ENCODE measurements at places on chromosomes 4 and X.
A peak's percentile ranks its signal among the peaks of the same experiment; 100 is the strongest.

DNA sequence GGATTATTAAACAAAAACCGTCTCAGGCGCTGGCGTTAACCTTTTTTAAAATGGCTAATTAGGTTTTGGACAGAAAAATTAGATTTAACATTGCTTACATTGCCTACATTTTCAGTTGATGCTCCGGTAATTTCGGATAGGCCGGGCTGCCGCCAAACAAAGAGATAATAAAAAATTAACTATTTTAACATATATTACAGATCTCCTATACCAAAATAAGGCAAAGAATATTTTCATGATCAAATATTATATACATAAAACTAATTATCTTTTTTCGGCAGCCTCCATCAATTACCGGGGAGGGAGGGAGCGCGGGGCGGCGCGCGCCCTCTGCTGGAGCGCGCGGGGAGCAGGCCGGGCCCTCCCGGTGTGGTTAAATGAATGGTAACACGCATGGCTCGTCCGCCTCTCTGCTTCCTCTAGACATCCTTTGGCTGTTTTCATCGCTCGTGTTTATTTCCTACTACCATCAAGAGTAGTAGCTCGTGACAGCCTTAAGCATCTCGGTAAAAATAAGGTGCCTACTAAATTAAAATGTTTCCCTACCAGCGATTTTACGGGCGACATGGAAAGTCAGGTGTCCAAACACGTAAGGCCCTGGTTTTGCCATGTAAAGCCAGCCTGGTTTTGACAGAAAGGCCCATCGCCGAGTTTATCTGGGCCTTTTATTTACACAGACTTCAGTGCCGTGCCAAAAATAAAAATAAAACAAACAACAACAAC is 52.4 kb upstream of the TMEM33 start:
- peak; percentile 56 for DNase-seq

DNA sequence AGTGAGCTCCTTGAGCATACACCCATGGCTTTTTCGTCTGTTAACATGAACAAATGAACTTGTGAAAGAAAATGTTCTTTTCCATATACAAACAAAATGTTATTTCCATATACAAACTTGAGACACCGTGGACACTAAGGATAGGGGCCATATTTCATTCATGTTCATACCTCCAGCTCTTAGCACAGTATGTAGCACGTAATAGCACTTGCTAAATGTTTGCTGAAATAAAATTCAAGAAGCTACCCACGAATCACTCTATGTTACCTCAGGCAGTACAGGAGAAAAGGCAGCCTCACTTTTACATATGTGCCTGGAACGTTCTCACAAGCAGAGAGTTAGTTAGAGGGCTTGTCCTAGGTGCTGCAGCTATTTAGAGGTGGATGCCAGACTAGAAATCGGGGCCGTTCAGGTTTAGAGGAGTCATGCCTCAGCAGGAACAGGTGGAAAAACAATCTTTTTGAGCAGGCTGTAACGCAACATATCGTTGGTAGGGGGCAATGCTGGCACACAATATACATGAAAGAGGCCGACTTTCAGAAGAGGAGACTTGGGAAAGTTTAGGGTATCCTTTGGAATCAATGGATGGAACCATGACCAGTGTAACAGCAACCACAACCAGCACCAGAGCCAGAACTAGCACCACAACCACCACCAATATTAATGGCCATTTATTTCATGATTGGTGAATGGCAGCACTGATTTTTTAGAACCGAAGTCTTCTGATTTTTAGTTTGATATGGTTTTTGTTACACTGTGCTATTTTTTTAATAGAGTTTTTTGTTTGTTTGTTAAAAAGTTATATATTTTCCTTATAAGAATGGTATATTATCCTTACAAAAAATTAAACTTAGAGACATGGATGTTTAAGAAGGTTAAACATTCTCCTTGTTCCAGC is 14.8 kb upstream of the PAQR3 start:
- DNase-seq = no peak

- no peak for DNase-seq
Observed at GRCh38 chr4:70425306-70425705, 27.6 kb downstream of the OPRPN start.

DNA sequence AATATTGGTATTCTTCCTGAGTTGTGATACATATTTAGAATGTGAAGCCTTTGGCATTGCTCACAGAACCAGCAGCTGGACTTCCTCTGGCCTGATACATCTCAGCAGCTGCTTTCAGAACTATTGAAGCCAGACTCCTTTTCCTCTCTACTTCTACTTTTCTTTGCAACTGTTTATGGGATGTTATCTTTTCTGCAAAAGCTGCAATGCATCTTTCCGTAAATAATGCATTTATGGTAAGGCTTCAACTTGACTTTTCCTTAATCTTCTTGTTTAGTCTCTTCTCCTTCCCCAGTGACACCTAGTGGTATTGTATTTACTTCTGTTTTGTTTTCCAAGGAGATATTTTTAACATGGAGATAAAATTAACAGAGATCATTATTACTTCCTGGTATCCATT is 1548.7 kb downstream of the PCDH7 start:
- DNase-seq = no peak

GRCh38 chr4:95293014-95293413 is 255.8 kb downstream of the UNC5C start:
- DNase-seq = no peak

GRCh38 chr4:167939863-167940616 is 152.3 kb upstream of the ANXA10 start:
- DNase-seq = no peak

DNA sequence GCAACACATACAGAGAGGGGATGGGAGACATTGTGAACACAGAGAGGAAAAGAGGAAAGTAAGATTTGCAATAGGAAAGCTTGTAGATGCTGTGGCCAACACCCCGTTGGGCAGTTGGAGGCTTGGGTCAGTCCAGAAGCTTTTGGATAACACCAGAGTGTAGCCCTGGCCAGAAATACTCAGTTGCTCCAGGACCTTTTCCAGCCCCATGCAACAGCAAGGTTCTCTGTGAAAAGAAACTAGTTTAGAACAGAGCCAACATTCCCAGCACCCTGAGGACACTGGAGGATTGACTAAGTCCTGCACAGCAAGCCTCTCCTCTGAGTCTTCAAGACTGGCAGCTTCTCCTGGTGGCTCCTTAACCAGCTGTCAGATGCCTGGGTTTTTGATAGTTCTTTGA is 27.9 kb upstream of the NAF1 start:
- no peak for DNase-seq

GRCh38 chr4:134883831-134884449 is 682.4 kb upstream of the PABPC4L start:
- DNase-seq = no peak

DNA sequence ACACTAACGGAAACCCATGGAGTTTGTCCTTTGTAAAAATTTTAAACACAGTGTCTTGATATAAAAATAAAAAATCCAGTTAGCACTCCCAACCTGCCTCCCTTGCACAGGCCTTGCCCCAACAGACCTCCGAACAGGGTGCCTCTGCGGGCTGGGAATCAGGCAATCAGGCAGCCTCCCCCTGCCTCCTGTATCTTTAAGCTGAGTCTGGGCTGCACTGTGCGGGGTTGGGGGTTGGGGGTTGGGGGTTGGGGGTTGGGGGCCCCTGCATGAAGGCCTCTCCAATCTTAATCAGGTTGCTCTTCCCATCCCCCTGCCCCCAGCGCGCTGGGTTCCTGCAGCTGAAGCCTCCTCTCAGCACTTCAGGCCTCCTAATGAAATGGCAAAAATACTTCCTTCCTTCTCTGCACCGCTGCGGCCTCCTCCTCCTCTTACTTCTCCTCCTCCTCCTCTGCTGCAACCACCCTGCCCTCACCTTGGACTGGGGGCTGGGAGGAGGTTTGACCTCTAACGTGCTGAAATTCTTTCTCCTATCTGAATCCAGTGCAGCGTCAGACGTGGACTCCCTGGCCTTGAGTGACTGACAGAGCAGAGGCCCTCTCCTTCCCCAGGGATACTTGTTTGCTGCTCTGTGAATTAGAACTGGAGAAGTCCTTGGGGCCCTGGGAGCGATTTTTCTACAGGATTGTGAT is 26.6 kb downstream of the NLGN3 start:
- no peak for DNase-seq

DNA sequence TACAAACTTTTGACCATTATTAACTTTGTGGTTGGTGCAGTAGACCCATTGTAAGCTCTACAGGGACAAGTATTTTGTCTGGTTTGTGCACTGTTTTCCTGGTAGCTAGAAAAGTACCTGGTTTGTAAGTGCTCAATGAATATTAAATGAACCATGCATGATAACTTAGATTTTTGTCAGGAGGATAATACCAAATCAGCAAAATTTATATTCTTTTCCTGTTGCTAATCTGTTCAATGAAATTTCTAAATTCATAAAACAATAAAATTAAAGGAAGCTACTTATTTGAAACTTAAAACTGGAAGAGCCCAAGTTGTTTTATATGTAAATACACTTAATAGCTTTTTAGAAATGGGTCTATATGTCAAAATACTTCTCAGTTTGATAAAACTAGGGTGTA is 17.6 kb downstream of the HSPA4L start:
- DNase-seq = no peak

- no peak for DNase-seq
Observed at GRCh38 chrX:23773601-23774175, 9.3 kb upstream of the SAT1 start.

- DNase-seq = peak; percentile 8
Observed at GRCh38 chr4:129362691-129363274, 266.8 kb downstream of the C4orf33 start.

- no peak for DNase-seq
Observed at GRCh38 chr4:140066031-140066930, 87.7 kb downstream of the MAML3 start.

DNA sequence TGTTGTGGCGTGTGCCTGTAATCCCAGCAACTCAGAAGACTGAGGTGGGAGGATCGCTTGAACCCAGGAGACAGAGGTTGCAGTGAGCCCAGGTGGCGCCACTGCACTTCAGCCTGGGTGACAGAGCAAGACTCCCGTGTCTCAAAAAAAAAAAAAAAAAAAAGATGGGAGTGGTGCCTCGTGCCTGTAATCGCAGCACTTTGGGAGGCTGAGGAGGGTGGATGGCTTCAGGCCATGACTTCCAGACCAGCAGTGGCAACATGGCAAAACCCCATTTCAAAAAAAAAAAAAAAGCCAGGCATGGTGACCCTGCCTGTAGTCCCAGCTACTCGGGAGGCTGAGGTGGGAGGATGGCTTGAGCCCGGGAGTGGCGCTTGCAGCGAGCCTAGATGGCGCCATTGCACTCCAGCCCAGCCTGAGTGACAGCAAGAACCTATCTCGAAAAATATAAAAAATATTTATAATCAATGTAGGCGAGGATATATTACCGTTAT is 27.0 kb downstream of the EIF2S3 start:
- peak; percentile 20 for DNase-seq

- DNase-seq = no peak
Observed at GRCh38 chr4:52711272-52711671, 40.0 kb downstream of the ERVMER34-1 start.

DNA sequence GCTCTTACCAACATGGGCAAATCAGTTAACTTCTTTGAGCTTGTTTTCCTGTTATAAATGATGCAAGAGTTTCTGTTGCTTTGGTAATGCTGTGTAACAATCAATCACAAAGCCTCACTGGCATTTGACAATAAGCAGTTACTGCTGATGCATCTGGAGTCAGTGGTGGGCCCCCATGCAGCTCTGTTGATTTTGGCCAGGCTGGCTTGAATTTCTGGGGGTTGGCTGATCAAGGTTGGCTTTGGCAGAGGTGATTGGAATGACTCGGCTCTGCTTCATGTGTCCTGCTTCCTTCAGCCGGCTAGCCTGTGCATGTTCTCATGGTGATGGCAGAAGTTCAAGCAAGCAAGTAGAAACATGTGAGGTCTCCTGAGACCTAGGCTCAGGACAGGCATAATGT is 90.4 kb downstream of the PHEX start:
- no peak for DNase-seq

- peak; percentile 36 for DNase-seq
Observed at GRCh38 chrX:9885150-9885549, 82.0 kb upstream of the CLDN34 start.
